ENCODE measurements at places on chromosomes 4 and X. TPM values are rescaled to one million over a fixed set of nuclear protein-coding genes. Genes with fewer than 3 reads are reported as not detected.

Gene PCDH19
- 1.0 TPM for total RNA-seq

Gene RASGEF1B
- 13.6 TPM for total RNA-seq

Gene CAMK2D
- 77.3 TPM for total RNA-seq

Gene IL21
- total RNA-seq = not detected

Gene CFP
- total RNA-seq = 4.0 TPM

Gene S100G
- not detected for total RNA-seq

Gene CCSER1
- total RNA-seq = 32.4 TPM

Gene OFD1
- total RNA-seq = 49.4 TPM

Gene XAGE1A
- not detected for total RNA-seq

Gene FAM241A
- 1.8 TPM for total RNA-seq

Gene EMCN
- 4.5 TPM for total RNA-seq

Gene OTUD6A
- total RNA-seq = not detected

Gene SHROOM2
- total RNA-seq = 11.5 TPM

Gene FGFR3
- 25.5 TPM for total RNA-seq

Gene NLGN4X
- 6.2 TPM for total RNA-seq

Gene TAPT1
- total RNA-seq = 38.8 TPM

Gene SPON2
- 41.4 TPM for total RNA-seq

Gene MTMR8
- 16.2 TPM for total RNA-seq

Gene FMR1NB
- not detected for total RNA-seq

Gene MOB1B
- 12.8 TPM for total RNA-seq

Gene CFAP47
- total RNA-seq = not detected

Gene ZBED1
- total RNA-seq = 47.8 TPM

Gene SYNPO2
- total RNA-seq = 18.9 TPM

Gene PAGE4
- total RNA-seq = not detected

Gene MED28
- 37.5 TPM for total RNA-seq

Gene GLUD2
- 0.14 TPM for total RNA-seq

Gene XK
- total RNA-seq = 34.7 TPM

Gene YIPF7
- total RNA-seq = not detected

Gene AFM
- total RNA-seq = not detected

Gene KIF4A
- 1.5 TPM for total RNA-seq

Gene NSUN7
- total RNA-seq = 11.7 TPM

Gene TBC1D1
- 249 TPM for total RNA-seq

Gene ABLIM2
- total RNA-seq = 15.5 TPM

Gene TENM3
- total RNA-seq = 0.58 TPM

Gene PARM1
- 120 TPM for total RNA-seq

Gene GABRE
- total RNA-seq = 25.7 TPM

Gene RHOXF2
- not detected for total RNA-seq

Gene CXorf65
- total RNA-seq = 2.7 TPM

Gene PRDM8
- 0.41 TPM for total RNA-seq

Gene SLC9B2
- 9.7 TPM for total RNA-seq

Gene TECRL
- 0.55 TPM for total RNA-seq

Gene TMEM255A
- 0.87 TPM for total RNA-seq

Gene CXCL3
- total RNA-seq = 2.7 TPM

Gene SOD3
- total RNA-seq = 25.6 TPM

Gene OR13H1
- not detected for total RNA-seq

Gene TRIM61
- not detected for total RNA-seq

Gene NAT8L
- total RNA-seq = 0.24 TPM

All from mucosa of descending colon (tissue), 3 donors.